Nucleus accumbens (tissue), 56 donors: ENCODE measurements at places on chromosomes 5 and 9.

- no peak for DNase-seq
Observed at GRCh38 chr5:122849771-122850170, 4.4 kb downstream of the SNX24 start.

GRCh38 chr9:24765025-24765756 is 219.5 kb upstream of the IZUMO3 start:
- no peak for DNase-seq

DNA sequence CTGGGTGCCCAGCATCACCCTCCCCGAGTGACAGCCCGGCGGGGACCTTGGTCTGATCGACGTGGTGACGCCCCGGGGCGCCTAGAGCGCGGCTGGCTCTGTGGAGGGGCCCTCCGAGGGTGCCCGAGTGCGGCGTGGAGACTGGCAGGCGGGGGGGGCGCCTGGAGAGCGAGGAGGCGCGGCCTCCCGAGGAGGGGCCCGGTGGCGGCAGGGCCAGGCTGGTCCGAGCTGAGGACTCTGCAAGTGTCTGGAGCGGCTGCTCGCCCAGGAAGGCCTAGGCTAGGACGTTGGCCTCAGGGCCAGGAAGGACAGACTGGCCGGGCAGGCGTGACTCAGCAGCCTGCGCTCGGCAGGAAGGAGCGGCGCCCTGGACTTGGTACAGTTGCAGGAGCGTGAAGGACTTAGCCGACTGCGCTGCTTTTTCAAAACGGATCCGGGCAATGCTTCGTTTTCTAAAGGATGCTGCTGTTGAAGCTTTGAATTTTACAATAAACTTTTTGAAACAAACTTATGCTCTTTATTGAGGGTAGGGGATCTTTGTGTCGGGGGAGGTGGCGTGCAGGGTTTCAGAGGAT is 1.3 kb downstream of the GADD45G start:
- no peak for DNase-seq

- no peak for DNase-seq
Observed at GRCh38 chr9:136898483-136899100, 12.3 kb downstream of the TRAF2 start.

DNA sequence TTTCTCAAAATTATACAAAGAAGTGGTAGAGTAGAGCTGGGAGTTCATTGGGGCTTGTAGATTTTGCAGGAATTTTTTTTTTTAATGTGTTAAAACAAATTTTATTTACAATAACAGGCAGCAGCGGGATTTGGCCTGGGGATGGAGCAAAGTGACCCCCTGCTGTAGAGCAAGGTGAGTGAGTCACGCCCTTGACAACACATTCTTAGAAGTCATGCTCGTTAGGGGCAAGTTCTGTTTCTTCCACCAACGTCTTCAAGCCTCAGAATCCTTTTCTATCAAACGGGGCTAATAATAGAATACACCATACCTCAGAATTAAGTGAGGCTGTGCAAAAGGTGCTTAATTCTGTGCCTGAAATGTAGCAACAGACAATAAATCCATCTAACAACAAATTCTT is 1.1 kb upstream of the ANKDD1B start:
- no peak for DNase-seq

DNA sequence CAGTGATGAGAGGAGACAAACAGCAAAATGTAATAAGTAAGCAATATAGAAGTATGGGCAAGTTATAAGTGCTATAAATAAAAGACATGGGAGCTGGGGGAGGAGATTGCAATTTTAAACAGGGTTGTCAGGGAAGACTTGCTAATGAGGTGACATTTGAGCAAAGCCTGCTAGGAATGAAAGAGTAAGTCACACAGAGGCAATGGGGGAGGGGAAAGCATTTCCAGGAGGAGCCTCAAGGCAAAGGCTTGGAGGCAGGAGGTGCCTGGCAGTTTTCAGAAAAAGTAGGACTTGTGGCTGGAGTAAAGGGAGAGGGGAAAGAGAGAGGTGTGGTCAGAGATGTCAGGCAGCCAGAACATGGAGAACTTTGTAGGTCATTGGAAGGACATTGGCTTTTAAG is 124.4 kb upstream of the NMUR2 start:
- DNase-seq: no peak

- no peak for DNase-seq
Observed at GRCh38 chr5:86623785-86624483, 6.2 kb downstream of the COX7C start.

DNA sequence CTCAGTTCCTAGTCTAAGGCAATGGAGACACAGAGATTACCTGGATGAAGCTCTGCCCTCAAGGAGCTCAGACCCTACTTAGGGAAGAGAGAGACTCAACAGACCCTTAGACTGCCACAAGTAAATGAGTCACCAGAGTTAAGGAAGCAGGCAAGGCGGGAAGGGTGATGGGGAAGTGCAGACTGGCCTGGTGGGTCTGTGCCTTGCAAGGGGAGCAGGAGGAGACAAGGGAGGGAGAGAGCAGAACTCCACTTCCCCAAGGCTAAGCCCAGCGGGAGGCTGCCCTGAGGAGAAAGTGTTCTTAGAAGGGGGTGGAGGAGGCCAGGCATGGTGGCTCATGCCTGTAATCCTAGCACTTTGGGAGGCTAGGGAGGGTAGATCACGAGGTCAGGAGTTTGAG is 83.7 kb downstream of the HRH2 start:
- no peak for DNase-seq

- DNase-seq: no peak
Observed at GRCh38 chr5:85896514-85896913, 721.2 kb upstream of the COX7C start.

GRCh38 chr9:128224877-128225276 is 21.7 kb downstream of the DNM1 start:
- DNase-seq: no peak

DNA sequence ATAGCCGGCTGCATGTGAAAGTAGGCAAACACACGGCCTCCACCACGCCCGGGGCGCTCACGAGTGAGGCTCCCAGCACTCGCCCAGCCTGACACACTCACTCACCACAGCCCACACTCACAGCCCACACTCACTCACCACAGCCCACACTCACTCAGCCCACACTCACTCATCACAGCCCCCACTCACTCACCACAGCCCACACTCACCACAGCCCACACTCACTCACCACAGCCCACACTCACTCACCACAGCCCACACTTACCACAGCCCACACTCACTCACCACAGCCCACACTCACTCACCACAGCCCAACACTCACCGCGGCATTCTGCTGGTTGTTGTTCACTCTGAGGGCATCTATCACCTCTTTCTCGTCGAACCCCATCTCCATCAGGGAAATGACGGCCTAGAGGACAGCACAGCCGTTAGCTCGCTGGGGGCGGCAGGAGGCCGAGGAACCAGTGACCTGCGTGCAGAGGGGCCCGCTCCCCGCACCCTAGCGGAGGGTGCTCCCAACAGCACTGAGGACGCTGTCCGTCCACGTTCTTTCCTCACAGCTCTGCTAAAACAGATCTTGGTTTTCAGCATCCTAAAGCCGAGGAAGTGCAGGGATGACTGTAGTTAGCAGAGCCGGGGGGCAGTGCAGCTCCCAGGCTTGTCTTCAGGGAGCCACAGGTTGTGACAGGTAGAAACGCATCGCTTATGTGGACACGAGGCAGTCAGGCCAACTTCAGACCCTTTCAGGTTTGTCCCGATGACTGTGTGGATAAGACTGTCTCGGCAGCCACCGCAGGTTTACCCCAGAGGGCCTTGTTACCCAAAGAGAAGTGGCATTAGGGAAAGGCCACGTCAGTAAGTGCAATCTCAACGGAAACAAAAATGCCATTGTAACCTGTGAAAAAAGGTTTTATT is 21.6 kb downstream of the UBAC1 start:
- DNase-seq: no peak

DNA sequence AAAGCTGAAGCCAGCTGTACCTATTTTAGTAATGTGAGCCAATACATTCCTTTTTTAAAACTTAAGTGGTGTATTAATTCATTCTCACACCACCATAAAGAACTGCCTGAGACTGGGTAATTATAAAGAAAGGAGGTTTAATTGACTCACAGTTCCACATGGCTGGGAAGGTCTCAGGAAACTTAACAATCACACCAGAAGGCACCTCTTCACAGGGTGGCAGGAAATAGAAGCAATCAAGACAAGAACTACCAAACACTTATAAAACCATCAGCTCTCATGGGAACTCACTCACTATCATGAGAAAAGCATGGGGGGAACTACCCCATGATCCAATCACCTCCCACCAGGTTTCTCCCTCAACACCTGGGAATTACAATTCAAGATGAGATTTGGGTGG is 21.0 kb downstream of the ESM1 start:
- DNase-seq: no peak

DNA sequence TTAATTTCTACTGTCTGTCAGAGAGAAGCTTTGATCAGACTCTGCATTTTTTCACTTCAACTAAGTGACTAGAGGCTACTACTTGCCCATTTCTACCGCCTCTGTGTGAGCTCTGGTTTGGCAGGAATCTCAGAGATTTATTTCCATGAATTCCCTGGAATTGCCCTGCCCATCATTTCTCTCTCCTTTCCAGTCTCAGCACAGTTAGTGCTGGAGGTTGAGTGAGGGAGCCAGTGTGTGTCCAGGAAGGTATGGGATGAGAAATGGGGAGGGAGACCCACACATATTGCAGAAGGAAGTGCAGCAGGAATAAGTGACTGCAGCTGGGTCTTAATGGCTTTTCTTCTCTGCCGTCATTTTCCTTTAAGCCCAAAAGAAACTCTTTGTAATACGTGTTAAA is 443.1 kb upstream of the ZNF462 start:
- DNase-seq: no peak

- DNase-seq: no peak
Observed at GRCh38 chr9:114995681-114996221, 65.4 kb upstream of the TNFSF8 start.

GRCh38 chr5:39426746-39427105 is 1.9 kb upstream of the DAB2 start:
- no peak for DNase-seq

DNA sequence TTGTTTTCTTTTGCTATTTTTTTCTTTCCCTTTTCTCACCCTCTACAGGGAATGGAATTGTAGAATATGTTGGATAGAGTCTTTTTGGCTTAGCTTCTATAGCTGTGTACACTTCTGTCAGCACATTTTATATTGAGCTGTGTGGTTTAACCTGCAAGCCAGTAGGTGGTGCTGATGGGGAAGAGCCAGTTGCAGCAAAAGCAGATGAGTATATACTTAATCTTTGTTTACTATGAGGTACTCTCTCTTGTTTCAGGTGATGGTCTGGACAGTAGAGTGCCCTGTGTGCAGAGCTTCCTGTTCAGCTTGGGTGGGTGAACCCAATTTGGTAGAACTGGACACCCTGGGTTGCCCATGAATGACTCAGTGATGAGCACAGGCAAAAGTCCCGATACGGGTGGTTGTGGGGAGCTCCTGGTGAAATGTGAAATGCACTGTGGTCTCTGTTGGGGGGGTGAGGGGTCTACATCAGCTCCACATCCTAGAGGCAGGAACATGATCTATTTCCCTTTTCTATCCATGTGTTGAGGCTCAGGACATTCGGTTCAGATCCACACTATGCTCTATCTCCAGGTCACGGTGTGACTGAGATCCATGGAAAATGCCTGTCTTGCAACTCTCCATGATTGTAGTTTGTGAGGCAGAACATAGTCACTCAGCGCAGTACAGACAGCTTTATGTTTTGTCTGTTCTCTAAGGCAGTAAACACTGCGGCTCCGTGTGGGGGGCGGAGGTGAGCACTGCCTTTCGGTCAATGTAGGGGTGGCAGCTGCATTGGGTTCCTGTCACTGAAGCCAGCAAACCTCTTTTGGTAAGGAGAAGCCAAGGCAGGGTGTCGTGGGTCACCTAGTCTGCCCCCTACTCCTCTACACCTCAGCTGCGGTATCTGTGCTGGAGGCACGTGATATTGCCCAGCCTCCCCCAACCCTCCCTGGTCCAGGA is 353.2 kb downstream of the PRR16 start:
- DNase-seq: no peak

DNA sequence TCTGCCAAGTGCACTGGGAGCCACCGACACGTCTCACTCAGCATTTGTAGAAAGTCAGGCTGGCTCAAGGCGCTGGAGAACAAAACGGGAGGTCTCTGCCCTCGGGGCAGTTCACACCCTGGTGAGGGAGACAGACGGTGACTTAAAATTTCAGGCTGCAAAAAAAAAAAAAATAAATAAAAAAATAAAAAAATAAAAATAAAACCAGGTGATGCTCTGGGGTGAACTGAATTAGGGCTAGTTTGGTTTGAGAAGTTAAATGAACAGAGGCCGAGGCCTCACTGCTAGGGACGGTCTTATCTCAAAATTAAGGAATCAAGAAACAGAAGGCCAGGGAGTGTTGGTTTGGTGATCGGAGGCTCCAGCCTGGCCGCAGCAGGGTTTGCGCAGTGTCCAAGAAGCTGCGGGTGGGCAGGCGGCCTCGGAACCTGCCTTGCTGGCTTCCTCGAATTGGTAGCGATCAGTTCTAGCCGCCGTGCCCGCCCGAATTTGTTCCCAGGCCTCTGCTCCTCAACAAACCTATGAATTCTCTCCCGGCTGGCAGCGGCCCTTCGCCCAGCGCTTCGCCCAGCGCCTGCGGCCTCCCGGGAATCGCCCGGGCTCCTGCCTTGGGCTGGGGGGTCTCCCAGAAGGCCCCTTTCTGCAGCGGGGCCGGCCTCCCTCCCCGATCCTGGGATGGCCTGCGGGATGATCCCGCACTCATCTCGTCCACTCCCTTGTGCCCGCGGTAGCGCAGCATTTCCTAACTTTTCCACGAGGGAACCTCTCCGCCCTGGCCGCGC is 1.5 kb downstream of the NKX2-5 start:
- no peak for DNase-seq

DNA sequence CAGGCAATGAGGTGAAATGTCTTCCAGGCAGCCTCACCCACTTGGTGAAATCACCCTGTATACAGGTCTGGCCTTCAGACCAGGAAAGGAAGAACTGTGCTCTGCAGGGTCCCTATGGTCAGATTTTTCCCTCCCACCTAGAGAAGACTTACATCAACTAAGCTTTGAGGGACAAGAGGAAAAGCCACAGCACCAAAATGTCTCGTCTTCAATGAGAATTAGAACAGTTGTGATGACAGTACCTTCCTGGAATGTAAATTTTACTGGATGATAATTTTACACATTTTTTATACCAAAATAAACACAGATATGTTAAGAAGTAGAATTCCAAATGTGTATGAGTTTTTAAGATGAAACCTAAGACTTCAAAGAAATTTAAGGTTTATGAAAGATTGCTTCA is 283.9 kb downstream of the SPOCK1 start:
- DNase-seq: no peak

DNA sequence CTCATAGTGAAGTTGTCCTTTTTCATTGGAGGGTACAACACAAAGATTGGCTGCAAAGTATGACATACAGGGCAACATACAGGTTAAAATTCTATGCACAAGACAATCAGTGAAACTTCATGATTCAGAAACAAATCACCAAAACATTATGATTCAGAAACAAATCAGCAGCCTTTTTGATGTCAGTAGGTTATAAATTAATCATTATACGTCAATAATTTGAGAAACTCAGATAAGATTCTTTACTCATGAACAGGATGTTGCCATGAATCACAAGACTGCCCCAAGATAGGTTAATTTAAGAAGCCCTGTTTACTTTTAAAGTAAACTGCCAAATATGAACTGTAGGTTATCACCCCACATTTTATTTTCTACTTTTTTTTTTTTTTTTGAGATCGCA is 62.2 kb upstream of the IL33 start:
- DNase-seq: no peak

GRCh38 chr5:172162323-172162986 is 25.6 kb downstream of the STK10 start:
- no peak for DNase-seq

GRCh38 chr5:57482671-57483106 is at the start of gene ACTBL2:
Gene ACTBL2 (minus strand): TSS chr5:57482811. CDS start chr5:57482707, 104 bp downstream.
- no peak for DNase-seq
